ENCODE measurements at places on chromosomes 2 and 18. TPM values are rescaled to one million over a fixed set of nuclear protein-coding genes. Genes with fewer than 3 reads are reported as not detected.
A peak's percentile ranks its signal among the peaks of the same experiment; 100 is the strongest.

DNA sequence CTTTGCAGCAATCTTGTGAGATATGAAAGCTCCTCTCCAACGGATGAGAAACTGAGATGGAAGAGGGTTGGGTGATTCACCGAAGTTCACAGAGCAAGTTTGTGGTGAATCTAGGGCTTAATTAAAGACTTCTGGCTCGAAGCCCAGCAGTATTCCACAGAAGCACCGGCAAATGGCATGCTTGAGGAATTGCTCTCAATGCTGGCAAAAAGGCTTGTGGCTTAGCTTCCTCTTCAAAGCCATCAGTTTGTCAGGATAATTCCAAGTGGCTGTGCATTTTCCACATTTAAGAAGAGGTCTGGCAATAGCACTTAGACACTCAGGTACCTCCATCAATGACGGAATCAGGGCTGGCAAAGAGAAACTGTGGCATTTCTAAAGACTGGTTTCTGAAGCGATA is 98.7 kb upstream of the SLC66A3 start:
- no peak for DNase-seq

GRCh38 chr2:238865744-238866355 is 18.0 kb downstream of the TWIST2 start:
- no peak for DNase-seq

- no peak for DNase-seq
These were observed 869.4 kb upstream of the ID2 start for GRCh38 chr2:7812231-7812995.

GRCh38 chr2:172859581-172860335 is 124.1 kb downstream of the RAPGEF4 start:
- no peak for DNase-seq

DNA sequence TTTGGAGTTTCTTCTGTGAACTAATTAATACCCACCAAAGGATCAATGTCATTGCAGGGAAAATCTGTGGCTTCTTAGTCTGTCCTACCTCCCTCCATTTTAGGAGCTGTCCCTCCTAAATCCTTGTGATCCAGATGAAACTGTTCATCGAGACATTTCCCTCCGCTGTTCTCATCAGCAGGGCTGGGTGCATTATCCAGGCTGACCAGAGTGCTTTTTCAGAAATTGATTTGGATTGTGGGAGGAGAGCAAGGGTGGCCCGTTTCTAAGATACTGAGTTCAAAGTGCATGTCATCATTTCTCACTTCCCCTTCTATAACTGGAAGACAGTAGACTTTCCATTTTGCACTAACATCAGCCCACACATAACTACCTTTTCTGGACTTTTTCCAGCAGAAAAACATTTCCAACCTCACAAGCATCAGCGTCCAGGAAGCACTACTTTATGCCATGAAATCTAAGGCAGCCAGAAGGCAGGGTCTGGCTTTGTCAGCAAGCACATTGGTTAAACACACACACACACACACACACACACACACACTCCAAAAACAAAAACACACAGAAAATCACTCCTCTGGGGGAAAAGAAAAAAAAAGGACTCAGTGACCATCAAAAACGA is 94.1 kb downstream of the ANKRD44 start:
- DNase-seq = no peak

GRCh38 chr2:58769864-58770234 is 528.7 kb upstream of the FANCL start:
- no peak for DNase-seq

DNA sequence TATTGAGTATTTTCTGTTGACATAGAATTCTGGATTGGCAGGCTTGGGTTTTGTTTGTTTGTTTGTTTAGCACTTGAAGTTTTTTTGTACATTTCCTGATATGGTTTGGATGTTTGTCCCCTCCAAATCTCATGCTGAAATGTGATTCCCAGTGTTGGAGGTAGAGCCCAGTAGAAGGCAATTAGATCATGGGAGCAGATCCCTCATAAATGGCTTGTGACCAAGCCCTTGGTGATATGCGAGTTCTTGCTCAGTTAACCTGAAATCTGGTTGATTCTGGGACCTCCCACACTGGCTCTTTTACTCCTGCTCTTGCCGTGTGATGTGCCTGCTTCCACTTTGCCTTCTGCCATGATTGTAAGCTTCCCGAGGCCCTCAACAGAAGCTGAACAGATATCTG is 98.0 kb downstream of the PTPN4 start:
- DNase-seq = no peak

Gene ITSN2
- total RNA-seq = 73.3 TPM

Gene NAT8
- not detected for total RNA-seq

DNA sequence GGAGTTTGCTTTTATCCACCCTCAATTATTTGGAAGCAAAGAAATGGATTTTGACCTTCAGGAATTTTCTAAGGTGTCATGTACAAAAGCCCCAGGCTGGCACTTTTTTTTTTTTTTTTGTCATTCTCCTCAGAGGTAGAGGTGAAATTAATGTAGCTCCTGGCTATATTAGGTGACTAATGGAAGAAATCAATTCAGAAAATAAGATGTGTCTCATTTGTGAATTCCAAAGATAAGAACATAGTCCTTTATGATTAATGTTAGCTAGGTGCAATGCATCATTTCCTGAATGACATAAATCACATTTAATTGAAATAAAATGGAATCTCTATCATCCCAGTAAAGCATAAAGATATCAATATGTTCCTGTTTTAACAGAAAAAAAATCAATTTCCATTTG is 477.6 kb downstream of the FBXO15 start:
- DNase-seq = no peak

DNA sequence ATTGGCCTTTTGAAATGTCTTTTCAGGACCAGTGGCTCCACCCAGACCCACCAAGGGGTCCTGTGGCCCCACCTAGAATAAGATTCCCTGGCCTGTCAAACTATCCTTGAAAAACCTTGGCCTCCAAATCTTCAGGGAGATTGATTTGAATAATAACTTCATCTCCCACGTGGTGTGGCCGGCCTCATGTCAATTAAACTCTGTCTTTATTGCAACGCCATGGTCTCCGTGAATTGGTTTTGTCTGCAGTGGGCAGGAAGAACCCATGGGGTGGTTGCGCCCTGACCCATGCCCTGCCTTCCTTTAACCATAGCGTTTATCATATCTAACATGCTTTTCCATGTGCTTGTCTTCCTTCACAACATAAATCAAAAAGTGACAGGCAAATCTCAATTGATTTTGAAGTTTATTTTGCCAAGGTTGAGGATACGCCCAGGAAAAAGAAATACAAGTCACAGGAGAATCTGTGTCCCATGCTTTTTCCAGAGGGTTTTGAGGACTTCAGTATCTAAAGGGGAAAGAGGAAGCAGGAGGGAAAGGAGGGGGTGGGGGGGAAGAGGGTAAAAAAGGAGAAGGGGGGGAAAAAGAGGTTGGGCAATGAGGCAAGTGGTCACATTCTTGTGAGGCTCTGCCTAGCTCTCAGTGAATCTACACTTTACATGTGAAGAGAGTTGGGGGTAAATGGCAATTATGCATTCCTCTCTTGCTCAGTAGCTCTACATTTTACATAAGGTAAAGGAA is 66.5 kb upstream of the CABLES1 start:
- DNase-seq = no peak

DNA sequence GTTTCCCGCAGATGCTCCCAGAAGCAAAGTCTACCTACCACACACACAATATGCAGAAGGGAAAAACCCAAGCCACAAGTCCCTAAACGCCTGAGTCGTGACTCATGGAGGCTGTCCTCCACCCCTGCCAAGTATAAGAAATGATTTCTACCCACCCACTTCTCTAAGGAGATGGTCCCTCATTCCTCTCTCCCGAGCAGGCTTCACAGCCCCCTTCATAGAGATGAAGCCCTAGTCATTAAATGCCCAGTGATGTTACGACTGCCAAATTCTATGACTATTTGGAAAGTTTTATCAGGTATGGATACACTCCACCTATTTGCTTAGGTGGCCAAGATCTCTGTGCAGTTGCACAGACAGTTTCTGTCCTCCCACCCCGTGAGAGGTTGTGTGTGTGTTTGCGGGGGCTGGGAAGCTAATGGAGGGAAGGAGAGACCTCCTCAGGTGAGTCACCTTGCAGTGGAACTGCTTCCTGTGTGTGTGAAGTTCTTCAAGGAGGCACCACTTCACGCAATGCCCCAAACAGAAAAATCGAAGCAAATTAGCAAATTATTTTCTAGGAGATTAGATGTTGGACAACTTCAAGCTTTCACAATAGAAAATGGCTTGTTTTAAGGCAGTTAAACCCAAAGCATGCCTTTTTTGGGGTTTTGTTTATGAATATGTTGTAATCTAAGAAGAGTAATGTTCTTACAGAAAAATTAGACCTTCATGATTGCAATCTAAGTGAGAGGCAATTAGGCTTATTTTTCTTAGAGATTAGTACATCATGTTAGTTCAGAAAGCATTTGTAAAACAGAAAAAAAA is 175.2 kb downstream of the TGIF1 start:
- no peak for DNase-seq

DNA sequence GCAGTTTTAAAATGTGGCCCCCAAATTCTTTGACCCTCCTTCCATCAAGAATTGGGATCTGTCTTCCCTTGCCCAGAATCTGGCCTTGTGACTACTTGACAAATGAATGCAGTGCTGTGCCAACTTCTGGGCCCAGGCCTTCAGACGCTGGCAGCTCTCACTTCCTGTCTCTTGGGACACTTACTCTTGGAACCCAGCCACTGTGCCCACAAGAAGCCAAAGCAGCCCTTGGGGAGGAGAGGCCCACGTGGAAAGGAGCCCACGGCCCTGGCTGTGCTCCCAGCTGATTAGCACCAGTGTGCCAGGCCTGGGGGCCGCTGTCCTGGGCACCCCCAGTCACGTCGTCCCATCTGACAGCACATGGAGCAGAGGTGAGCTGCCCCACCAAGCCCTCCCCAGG is 56.6 kb downstream of the RPL37A start:
- no peak for DNase-seq

Gene MC2R
- total RNA-seq = not detected

DNA sequence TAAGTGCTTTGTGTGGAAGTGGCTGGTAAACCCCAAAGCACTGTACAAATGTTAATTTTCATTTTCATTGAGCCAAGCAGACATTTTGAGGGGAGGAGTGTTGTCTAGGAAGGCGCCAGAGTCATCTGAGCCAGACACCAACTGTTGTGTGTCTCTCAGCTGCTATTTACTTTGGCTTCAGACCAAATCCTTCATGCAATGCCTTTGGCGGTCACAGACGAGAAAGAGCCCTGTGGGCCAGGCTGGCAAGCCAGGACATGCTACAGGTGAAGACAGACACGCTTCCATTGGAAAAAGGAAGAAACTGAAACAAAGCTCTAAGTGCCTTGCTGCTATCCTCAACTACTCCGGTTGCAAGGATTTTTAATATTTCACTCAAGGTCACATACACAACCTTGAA is 115.4 kb upstream of the CDC42EP3 start:
- DNase-seq = no peak

DNA sequence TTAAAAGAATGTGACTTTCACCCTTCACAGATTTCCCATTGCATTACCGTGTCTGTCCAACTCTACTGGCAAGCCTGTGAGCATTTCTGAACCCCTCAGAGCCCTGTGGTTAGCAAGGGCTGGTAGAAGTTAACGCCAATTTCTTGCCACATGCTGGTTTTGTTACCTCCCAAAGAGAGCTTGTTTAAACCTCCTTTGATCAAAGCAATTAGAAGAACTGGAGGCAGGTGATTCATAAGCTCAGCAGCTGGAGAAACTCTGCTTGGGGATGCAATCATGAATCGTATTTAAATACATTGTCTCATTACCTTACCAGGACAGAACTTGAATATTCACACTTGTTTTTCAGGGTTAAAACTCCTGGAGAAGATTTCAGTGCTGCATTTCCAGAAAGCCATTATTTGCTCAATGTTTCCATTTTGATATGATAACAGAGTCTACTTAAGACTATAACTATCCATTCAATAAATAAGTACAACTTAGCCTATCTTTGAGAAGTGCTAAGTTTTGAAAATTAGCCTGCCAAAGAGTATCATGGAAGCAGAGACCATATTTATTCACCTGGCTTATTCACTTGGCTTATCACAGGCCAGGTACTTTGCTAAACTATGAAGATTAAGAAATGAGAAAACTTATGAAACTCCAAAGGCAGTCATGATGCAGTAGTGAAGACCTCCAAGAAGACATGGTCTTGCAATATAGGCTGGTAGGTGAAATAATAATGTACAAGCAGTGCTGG is 292.8 kb downstream of the INSIG2 start:
- DNase-seq = no peak

GRCh38 chr2:216491793-216492596 is 6.6 kb upstream of the RPL37A start:
- DNase-seq = no peak

GRCh38 chr2:220932041-220932440 is 640.1 kb downstream of the EPHA4 start:
- no peak for DNase-seq

Gene CAVIN2
- total RNA-seq = 58.9 TPM

Gene CABLES1
- 31.0 TPM for total RNA-seq

Gene SATB2
- total RNA-seq = 1.7 TPM

Gene RPRM
- 3.6 TPM for total RNA-seq

Gene MC5R
- 1.2 TPM for total RNA-seq

- no peak for DNase-seq
These were observed 63.0 kb downstream of the TANK start for GRCh38 chr2:161223139-161223732.

DNA sequence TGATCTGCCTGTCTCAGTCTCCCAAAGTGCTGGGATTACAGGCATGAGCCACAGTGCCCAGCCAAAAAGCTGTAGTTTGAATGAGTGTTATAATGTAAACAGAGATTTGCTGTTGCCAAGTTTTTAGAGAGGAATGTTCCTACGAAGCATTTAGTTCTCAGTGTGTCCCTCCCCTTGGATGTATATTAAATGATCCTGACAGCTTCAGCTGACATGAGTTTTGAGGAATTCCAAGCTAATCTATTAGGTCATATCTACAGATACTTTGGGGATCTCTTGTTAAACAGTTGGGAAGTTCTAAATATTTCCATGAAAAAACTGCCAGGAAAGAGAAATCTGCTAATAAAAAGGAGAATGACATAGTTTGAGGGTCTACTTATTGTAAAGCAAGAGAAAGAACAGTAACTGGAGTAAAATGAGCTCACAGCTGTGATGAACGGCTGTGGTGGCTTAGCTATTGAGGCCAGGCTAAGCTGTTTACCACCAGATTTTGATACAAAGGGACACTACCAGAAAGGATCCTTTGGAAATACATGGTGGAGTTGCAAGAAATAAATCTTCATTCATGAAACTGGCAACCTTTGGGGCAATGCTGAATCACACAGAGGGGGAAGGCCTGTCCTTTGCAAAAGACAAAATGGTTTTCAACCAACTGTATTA is 2.6 kb upstream of the STON1 start:
- DNase-seq = no peak

Gene SERPINB13
- not detected for total RNA-seq

GRCh38 chr2:21552981-21553380 is 429.2 kb downstream of the TDRD15 start:
- no peak for DNase-seq

GRCh38 chr2:33210626-33211025 is 263.9 kb downstream of the LTBP1 start:
- DNase-seq = no peak

Gene DNER
- 12.2 TPM for total RNA-seq

- DNase-seq = peak; percentile 42
These were observed 2.2 kb downstream of the RND3 start for GRCh38 chr2:150485114-150485870.

Gene PLA2R1
- 13.4 TPM for total RNA-seq

GRCh38 chr18:68925268-68925667 is 127.4 kb downstream of the CCDC102B start:
- DNase-seq = no peak

Gene SKA1
- not detected for total RNA-seq

All from omental fat pad (tissue), 4 donors.